ENCODE measurements at places on chromosomes 7 and 10. TPM values are rescaled to one million over a fixed set of nuclear protein-coding genes. Genes with fewer than 3 reads are reported as not detected.

- peak; percentile 35 for DNase-seq
Measured at GRCh38 chr7:137036768-137037167, 168.3 kb downstream of the CHRM2 start.

GRCh38 chr10:69279110-69279509, 814 bp downstream of the HK1 start:
- DNase-seq: no peak

DNA sequence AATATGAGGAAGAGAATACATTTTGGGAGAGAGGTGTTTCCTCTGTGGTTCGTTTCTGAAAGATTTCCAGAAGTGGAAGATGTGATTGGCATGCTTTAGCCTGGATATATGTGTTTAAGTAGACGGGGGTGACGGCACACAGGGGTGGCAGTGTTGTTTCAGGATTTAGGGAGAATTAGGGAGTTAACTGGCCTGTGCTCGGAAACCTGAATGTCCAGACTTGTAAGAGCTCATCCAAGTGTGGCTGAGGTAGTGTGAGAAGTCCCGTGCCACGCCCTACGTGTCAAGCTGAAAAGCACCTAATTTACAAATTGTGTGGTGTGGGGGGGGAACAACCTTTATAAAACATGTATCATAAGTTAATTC, 1.1 kb downstream of the RALA start:
- no peak for DNase-seq

- peak; percentile 38 for DNase-seq
Measured at GRCh38 chr10:110137142-110137545, 70.3 kb upstream of the MXI1 start.

CADPS2 gene
- total RNA-seq: 6.4 TPM

DNA sequence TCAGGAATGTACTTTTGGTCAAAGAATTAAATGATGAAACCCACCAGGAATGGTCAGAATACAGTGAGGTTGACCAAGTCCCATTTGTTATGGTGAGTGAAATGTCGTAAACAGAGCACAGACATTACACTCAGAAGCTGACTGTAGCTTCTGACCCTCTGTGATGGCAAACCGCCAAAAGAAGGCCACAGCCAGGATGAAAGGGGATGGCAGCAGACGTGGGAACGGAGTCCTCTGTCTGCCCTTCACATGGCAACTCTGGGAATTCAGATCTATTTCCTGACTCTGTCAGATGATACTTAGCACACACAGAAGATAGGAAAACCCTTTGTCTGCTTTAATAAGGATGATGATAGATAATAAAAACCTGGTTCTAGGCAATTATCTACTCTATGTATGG, 757.1 kb downstream of the SORCS3 start:
- peak; percentile 71 for DNase-seq

GRCh38 chr7:85770332-85770731, 583.5 kb upstream of the SEMA3D start:
- DNase-seq: no peak

DNA sequence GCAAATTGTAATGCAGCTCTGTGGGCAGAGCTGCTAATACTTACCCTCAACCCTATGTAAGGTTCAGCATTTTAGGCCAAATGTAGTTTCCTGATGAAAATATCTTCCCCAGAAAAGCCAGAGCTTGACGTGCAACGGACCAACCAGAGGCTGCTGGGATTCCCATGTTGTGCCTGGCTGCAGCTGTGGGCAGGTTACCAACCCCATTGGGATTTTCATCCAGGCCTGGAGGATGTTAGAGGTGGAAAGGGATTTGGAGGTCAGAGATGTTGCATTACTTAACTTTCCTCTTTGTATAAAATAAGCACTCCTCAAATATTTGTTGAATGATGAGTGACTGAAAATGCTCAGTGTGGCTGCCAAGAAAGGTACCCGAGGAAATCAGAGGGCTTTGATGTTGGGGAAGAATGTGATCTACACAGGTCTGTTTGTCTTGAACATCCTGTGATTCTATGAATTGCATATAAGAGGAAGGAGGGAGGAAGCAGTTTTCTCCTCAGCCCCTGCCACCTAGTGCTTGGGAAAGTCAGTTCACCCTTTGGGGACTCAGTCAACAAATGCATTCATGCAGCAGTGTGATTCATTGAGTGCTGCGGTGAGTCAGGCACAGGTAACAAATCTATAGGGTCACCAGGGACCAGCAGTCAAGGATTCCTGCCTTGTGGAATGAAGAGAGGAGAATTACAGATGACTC, 487.2 kb downstream of the RPS24 start:
- peak; percentile 54 for DNase-seq

SEMA3D gene
- total RNA-seq: 17.7 TPM

GRCh38 chr7:69208848-69209247, 389.4 kb upstream of the AUTS2 start:
- DNase-seq: no peak

GRCh38 chr10:110350812-110351211, 46.1 kb upstream of the SMNDC1 start:
- DNase-seq: peak; percentile 90

DNA sequence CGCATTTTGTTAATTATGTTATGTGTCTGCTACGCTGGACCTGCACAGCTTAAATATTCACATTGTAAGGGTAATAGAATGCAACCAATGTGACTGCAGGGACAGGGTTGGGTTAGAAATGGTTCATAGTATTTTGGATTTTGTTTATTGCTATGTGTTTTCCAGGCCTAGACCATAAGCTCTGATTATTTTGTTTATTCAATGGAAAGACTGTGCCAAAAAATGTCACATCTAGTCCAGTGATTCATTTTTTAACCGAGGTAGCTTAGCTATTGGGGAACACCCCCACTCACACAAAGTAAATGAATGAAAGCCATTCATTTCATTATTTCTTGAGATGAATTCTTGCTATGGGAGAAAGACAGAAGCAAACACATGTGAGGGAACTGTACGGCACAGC, 516.5 kb upstream of the ANKRD30A start:
- DNase-seq: peak; percentile 26

DNA sequence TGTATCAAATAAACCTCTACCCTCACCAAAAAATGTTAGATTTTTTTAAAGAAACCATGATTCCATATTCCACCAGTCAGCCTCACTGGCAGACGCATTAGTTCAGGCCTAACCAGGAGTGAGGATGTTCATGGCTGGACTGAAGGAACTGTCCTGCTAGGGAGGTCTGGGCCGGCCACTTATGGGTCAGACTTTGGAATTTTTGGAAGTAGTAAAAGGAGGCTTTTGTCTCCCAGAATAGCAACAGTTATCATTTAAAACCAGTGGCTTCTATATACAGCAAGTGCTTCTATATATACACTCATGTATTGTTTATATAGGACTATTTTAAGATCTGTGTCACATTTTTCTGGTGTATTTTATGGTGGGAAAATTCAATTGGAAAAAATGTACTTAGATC, 120.5 kb downstream of the CNNM2 start:
- no peak for DNase-seq

- no peak for DNase-seq
Measured at GRCh38 chr10:84270708-84271107, 25.9 kb downstream of the RGR start.

- no peak for DNase-seq
Measured at GRCh38 chr10:93027508-93027907, 33.1 kb upstream of the CYP26C1 start.

SLC26A4 gene
- total RNA-seq: 0.91 TPM

DNA sequence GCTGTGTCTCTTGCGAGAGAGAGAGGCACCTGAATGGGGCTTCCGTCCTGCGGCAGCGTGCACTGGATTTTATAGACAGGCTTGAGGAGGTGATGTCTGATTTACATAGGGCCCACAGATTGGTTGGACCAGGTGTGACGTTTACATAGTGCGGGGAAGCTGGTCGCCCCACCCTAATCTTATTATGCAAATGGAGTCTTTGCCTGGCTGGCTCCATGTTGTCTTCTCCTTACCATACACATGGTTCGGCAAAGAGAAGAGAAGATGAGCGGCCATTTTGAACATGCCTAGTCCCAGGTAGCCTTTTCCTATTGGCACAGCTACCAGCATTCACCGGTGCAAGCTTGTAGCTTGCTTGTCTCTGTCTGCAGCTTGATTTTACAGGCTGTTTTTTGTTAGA, 238.5 kb upstream of the GALNT17 start:
- DNase-seq: no peak

- peak; percentile 48 for DNase-seq
Measured at GRCh38 chr7:79820387-79820786, 314.2 kb upstream of the GNAI1 start.

- DNase-seq: no peak
Measured at GRCh38 chr10:75000748-75001321, 110.6 kb upstream of the SAMD8 start.

DNA sequence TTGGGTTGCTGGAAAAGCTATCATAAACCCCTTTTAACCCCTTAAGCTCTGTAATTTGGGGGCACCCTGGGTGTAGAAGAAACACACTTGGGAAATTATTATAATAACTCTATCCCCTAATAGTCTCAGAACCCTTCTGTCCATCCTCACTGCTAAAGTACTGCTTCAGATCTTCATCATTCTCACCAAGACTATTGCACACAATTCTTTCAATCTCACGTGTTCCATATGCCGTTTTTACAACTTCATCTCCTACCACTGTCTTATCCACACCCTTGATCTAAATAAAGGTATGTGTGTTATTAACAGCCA, 15.8 kb downstream of the ANKRD22 start:
- no peak for DNase-seq

DNA sequence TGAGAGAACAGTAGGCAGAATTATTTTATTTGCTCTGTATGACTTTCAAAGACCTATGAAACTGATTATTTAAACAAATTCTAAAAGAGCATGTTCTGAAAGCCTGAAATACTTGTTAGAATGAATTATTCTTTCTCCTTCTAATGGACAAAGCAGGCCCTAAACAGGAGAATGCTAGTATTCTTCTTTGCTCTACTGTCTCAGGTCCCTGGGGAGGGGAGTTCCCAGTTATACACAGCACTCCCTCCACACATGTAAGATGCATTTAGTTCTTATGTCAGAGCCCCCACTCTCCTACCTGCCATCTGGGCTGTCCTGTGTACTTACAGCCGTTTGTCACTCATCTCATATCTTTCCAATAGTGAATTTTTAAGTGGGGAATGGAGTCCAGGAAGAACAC, 633.5 kb upstream of the ANKRD30A start:
- no peak for DNase-seq
